ENCODE measurements at places on chromosomes 4 and X.

DNA sequence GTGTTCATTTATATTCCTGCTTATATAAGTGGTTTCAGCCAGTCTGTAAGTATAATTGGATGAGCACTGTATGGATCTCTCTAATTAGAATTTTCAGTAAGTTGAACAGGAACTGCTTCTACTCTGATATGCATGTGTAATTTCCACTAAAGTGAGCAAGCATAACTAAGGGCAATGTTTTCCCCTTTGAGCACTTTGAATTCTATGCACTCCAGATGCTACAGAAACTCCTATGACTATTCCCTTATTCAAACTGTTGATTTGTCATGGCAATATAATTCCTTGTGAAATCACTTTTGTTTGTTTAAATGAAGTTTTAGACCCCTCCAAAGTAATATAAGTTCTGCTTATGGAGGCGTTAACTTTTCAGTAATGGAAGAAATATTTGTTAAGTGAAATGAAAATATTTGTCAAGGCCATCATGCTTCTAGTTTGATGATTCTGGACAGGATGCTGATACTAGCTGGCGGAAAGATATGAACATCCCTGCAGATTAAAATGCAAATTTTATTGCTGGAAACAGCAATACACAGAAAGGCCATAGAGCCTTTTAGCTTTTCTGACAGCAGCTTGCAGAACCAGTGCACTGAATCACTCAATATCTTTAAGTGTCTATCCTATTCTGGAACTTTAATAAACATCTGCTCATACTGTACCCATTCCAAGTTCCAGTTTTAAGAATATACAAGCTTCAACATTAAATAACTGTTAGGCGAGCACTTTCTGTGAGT, 1460.8 kb downstream of the RAPGEF2 start:
- no peak for DNase-seq

DNA sequence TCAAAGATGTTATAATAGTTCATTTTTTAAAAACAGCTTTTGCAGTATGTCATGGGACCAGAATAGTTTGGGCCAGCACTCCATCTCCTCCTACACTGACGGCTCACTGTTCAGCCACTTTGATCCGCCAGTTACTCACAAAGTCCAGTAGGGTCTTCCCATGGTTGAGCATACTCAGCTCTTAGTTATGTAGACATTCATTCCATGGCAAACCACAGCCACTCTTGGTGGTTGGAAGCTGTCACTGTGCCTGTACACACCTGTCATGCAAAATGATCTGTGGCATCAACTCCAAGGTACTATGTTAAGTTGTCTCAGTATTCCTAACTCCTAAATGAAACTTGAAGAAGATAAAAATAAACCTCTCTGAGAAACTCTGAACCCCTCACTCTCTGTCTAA, 127.2 kb downstream of the NR3C2 start:
- no peak for DNase-seq

DNA sequence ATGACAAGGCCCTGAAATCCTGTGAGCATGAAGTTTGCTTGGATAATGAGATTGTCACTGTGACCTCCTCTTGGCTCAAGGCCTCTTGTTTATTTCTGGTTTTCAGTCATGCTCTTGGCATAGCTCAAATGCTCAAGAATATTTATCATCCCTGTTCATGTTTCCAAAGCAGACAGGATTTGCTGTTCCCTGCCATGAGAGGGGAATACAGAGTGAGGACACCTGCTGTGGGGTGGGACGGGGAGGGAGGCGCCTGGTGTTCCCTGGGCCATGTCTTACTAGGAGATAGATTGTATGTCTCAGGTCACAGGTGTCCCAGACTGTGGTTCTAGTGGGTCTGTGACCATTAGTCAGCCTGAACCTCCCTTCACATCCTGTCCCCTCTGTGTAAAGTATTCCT, 34.9 kb upstream of the SH3RF1 start:
- no peak for DNase-seq

DNA sequence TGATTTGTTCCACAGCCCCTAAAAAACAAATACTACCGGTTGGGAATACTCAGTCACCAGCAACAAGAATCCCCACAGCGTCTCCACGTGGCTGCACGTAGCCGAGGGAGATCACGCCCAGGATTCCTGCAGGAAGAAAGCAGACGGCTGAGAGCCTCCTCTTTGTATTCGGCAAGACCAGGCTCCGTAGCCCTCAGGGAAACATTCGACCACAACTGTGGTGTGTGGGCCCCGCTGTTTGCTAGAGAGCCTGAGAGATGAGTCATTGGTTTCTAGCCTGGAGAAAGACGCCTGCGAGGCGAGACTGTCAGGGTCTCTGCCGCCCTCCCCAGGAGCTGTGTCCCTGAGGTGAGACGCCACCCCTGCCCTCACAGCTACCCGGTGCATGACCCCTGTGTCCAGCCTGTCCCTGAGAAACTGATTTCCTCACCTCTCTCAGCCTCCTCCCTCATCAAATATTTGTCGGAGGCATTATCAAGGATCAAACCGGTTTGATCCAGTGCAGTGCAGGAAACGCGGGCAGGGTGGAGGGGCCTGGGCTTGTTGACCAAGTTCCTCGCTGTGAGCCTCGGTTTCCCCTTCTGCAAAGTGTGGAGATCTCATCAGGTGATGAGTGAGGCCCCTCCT, 4.7 kb upstream of the S100P start:
- no peak for DNase-seq

DNA sequence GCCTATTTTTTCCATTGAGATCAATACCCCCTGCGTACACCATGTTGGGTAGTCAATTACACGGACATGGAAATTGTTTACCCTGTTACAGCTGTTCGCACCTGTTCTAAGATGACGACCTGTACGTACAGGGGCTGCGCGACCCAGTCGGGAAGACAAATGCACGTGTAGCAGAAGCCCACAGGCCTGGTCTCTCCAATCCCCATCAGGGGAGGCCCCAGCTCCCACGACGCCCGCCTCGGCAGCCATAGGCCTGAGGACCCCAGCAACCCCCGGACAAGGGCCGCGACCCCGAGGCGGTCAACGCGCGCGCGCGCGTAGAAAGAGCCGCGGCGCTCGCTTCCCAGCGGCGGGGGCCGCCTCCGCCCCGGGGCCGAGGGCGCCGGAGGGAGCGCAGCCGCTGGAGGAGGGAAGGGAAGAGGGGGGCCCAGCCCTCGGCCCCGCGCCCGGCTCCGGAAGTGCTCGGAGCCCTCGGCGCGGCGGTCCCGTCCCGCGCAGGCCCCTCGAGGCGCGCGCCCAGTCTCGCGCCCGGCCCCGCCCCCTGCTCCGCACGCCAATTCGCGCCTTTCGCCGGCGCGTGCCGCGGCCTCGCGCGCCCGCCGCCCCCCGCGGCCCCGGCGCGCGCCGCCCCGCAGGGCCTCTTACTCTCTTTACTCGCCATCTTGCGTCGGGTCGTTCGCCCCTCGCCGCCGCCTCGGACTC, 618 bp downstream of the RBBP7 start:
- no peak for DNase-seq

GRCh38 chrX:53313728-53314105, 32.3 kb upstream of the IQSEC2 start:
- DNase-seq, result no peak

DNA sequence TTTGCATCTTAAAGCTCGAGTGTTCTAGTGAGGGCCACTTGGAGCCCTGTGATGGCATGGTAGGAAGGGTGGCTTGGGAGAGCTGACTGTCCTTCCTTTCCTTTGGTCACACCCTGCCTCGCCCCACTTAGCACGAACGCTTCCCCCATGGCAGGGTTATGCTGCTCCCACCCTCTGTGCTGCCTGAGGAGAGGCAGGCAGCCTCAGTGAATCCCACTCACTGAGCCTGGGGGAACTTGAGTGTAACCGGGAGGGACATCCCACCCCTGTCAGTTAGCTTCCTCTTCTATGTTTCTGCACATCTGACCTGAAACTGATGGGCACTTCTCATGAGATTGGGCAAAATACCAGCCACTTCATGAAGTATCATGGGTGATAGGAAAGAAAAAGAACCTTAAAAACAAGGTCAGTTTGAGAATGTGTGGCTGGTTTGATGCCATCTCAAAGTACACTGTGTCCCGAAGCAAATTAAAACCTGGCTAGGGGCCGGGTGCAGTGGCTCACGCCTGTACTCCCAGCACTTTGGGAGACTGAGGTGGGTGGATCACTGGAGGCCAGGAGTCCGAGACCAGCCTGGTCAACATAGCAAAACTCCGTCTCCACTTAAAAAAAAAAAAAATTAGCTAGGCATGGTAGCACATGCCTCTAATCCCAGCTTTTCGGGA, 10.1 kb downstream of the TKTL1 start:
- no peak for DNase-seq

DNA sequence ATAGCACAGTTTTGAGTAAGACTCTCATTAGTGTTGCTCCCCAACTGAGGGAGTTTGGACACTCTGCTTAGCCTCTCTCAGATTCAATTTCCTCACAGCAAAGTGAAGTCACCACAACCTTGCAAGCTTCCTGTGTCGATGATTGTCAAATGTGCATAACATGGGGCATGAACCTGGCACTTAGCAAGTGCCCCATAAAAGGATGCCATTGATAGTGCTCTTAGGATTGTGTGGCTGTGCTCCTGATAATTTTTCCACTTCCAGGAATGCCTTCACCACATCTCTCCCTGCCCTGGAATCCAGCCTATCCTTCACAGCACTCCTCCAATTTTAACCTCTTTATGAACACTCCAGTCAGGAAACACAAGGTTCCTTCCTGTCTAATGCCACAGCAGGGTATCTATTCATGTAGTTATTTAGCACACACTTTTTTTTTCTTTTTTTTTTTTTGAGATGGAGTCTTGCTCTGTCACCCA, 309.4 kb downstream of the PPP3CA start:
- no peak for DNase-seq

GRCh38 chrX:56788229-56788628, 59.2 kb downstream of the NBDY start:
- DNase-seq, result no peak

DNA sequence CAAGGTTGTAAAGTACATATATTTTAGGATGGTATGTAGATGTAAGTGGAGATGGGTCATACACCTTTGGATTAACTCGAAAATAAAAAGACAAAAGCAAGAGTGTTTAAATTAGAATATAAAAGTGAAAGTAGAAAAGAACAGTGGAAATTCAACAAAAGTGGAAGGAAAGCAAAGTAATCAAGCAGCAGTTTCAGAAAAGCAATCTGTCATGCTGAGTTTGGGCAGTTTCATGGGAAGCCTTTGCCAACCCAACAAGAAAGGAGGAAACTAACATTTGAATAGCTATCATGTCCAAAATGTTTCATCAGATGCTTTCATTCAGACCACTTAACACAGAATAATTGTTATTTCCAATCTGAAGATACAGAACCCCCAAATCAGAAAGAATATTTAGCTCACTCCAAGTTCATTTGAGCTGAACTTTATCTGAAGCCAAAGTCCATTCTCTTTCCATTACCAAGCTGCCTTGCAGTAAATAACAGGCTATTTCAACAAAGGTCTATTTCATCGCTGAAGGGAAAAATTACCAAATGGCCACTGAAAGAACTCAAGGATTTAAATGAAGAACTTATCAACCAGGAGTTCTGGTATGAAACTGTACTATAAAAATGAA, 1.8 kb upstream of the EXOSC9 start:
- no peak for DNase-seq

DNA sequence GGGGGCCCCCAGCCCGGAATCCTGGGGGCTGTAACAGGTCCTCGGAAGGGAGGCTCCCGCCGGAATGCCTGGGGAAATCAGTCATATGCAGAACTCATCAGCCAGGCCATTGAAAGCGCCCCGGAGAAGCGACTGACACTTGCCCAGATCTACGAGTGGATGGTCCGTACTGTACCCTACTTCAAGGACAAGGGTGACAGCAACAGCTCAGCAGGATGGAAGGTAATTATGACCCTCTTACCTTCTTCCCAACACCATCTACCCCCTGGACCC, 1.0 kb downstream of the FOXO4 start:
- DNase-seq, result no peak

- DNase-seq, result no peak
These were observed 35.2 kb upstream of the COX18 start for GRCh38 chr4:73104695-73105094.

DNA sequence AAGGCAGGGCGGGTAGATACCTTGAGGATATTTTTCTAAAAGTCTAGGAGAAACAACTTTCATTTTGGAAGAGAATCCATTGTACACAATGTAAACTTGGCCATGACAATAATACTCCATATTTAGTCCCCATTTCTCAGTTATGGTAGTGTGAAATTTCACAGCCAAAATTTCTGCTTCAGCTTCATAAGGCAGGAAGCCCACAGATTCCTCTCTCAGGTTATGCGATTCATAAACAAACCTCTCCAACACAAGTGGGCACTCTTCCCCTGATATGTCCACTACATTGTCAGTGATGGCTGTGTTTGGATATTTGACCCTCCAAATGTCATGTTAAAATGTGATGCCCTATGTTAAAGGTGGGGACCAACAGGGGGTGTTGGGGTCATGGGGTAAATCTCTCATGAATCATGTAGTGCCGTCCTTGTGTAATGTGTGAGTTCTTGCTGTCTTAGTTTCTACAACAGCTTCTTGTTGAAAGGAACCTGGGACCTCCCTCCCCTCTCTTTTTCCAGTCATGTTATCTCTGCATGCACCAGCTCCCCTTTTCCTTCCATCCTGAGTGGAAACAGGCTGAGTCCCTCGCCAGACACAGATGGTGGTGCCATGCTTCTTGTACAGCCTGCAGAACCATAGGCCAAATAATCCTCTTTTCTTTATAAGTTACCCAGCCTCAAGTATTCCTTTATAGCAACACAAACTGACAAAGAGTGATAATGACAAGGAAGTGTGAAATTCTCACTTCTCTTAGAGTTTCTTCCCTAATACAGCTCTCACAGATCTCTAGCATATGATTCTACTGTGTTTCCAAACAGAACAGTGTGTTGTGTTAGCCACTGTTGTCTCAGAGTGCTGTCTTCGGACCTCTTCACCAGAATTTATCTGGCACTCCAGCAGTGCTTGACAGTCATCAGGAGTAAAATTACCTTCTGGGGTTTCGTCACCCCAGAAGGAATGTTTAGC, 598.4 kb upstream of the GNPDA2 start:
- no peak for DNase-seq

DNA sequence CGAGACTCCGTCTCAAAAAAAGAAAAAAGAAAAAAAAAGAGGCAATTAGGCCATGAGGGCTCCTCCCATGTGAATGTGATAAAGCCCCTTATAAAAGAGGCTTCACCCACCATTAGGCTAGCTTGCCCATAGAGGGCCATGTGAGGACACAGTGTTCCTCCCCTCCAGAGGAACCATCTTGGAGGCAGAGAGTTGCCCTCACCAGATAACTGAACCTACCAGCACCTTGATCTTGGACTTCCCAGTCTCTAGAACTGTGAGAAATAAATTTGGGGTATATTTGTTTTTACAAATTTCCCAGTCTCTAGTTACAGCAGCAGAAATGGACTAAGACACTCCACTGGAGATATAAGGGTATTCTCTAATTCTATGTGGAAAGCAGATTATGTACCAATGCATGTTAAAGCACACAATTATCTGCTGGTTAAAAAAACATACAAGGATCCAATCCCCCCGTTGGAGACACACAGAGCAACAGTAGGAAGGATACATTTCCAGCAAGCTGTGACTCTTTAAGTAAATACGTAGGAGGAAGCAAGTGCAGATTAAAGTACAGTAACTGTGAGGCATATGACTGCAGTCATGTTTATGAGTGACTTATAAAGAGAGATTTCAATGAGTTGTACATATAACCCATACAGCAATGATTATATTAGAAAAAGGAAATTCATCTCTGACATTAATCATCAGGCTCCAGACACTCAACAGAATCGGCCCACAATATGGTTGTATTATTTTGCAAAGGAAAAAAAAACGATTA, 21.4 kb downstream of the SH3RF1 start:
- no peak for DNase-seq
